ENCODE measurements at places on chromosomes 2 and 18.
A peak's percentile ranks its signal among the peaks of the same experiment; 100 is the strongest.

GRCh38 chr2:224308272-224308911 is 93.5 kb downstream of the FAM124B start:
- no peak for DNase-seq

DNA sequence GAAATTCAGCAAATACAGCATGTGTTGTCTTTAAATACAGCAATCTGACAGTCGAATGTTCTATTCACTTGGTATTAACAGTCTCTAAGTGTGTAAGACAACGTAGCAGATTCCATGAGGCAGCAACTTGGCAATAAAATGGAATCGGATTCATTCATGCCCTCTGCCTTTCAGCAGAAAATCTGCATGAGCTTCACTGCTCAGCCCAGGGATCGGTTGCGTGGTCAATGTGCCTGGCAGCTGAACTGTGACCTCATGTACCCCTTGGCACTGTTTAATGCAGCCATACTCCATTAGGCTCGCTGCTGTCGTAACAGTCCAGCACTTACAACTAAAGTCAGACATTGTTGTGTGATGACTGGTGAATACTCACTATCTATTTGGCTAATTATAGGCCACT is 17.7 kb upstream of the RGPD4 start:
- DNase-seq, result no peak

DNA sequence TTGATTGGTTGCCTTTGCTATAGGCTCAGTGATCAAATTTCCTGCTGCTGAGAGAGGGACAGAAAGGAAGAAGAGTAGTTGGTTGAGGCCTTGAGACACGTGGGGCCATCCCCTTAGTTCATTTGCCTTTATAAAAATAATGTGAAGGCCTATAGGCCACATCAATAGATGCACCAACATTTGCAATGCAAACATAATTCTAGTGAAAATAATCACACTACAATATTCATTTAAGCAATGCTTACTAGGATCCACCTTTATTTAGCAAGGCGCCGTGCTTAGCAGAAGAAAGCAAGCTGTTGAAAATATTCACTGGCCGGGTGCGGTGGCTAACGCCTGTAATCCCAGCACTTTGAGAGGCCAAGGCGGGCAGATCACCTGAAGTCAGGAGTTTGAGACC is 105.3 kb upstream of the CXCR4 start:
- DNase-seq, result no peak

- no peak for DNase-seq
Measured at GRCh38 chr2:1730015-1730927, 14.0 kb downstream of the PXDN start.

- no peak for DNase-seq
Measured at GRCh38 chr18:35074581-35074980, 33.4 kb downstream of the MAPRE2 start.

DNA sequence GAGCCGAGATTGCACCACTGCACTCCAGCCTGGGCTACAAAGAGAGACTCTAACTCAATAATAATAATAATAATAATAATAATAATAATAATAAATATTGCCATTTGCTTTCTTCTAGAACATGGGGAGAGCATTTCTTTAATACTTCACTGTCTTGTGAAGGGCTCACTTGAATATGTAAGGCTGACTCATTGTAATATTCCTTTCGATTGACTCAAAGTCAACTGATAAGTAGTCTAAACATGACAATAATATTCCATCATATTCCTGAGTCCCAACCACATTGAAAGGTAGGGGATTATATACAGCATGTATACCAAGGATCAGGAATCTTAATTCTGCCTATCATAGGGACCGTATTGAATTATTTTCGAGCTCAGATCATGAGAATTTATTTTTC is 949.2 kb downstream of the DSC3 start:
- DNase-seq, result no peak

GRCh38 chr2:218366621-218367414 is 10.2 kb downstream of the CATIP start:
- DNase-seq, result no peak

GRCh38 chr2:193276560-193276959 is 1081.8 kb upstream of the TMEFF2 start:
- no peak for DNase-seq

GRCh38 chr2:175167076-175167791 is 769 bp downstream of the ATF2 start:
- peak; percentile 4 for DNase-seq

GRCh38 chr2:146239392-146240135 is 1605.3 kb upstream of the ACVR2A start:
- no peak for DNase-seq

DNA sequence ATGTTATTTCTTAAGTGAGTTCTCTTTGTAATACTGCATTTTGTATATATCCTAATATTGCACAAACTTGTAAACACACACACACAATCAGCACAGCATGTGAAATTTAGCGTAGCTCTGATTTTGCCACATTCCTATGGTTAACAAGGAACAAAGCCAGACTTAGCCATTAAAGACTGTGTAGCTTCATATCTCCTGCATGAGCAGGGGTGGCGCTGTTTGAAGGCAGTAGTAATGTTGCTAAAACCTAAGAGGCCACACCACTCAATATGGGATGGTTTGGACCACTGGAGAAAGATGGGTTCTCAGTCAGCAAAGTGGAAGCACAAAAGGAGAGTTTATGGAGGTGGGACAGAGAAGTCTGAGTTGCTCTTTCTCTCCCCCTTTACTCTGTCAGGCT is 61.1 kb upstream of the RND3 start:
- DNase-seq, result no peak

DNA sequence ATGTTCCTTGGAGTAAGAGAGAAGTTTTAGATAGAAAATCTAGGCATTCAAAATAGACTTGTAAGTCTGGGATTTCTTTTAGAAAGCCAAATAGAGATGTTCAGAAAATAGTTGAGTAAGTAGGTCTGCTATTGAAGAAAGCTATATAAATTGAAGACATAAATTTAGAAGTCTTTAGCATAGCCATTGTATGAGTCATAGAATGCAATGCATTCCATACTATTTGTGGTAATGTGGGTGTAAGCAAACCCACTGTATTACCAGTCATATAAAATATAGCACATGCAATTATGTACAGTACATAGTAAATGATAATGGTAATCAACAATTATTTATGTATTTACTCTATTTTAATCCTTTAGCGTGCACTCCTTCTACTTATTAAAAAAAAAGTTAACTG is 14.1 kb downstream of the MC4R start:
- DNase-seq, result no peak

DNA sequence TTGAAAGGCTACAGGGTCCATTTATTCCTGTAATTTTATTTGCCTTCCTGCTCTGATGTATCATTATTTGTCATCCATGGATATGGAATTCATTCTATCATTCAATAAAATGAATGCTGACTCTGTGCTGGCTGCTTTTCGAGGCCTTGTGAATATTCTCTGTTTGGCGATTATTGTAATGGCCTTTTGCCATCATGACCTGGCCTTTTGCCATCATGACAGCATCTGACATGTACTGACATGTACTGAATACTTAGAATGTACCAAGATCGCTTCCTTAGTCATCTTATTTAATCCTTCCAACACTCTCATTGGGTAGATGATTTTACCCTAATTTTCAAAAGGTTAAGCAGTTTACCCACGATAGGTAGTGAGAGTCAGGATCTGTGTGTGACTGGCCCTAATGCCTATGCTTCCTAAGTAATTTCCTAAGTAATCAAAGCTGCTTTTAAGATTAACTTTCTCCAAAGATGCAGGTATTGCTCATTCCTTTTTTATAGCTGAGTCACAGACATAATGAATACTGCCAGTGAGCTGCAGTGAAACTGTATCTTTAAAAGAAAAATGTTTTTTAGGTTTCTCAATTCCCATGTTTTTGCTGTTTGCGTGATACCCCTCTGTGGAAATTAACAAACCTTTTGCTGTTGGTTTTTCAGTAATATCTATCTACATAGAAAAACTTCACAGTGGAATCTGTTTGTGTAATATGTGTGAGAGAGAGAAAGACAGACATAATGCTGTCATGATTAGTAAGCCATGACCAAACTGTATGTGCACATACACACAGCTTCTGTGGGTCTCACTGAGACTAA is 127.8 kb downstream of the CERS6 start:
- DNase-seq, result no peak

- DNase-seq, result no peak
Measured at GRCh38 chr2:102754456-102755145, 7.2 kb upstream of the TMEM182 start.

DNA sequence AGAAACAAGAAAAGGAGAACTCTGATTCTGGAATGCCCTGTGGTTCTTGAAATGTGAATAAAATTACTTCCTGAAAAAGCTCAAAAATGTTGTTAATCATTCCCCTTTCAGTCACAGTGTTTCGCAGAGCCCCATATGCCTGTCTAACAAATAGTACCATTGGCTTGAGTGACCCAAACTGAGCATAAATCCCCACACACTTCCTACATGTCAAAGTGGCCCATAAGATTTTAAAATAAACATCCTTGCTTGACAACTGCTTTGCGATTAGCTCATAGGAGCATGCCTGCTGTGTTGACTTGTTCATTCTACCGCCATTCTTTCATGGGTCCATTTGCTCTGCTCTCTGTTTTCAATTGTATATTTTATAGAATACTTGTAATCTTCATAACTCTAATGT is 377.8 kb upstream of the SMIM21 start:
- no peak for DNase-seq

DNA sequence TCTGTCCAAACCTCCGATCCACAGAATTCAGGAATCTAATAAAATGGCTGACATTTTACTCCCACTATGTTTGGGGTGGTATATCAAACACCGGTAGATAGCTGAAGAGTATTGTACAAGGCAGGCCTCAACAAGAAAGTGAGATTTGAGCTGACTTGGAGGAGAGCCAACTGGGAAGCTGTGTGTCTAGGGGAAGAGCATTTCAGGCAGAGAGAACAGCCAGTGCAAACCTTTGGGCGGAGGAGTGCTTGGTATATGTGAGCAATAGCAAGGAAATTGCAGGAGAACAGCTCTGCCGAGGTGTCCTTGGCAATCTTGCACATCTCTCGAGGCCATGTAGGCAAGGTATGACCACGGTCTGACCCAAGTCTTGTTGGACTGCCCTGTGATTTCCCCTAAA is 1.8 kb upstream of the MERTK start:
- DNase-seq, result no peak

GRCh38 chr2:242011516-242011915 is 142.0 kb downstream of the RTP5 start:
- DNase-seq, result no peak

DNA sequence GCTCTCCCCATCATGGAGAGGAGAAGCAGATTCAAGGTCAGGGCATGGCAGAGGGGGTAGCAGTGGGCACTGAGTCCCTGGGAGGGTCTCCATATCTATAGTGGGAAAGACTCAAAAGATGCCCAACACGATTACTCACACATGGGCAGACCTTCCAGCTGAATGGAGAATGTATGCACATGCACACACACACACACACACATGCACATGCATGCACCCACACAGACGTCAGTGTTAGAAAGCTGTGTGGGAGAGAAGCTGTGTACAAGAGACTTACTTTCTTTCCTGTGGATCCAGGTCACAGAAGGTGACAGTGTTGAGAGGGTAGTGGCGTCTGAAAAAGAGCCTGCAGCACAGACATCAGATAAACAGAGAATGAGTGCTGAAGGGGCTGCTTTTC is 194.5 kb downstream of the TNS1 start:
- no peak for DNase-seq

Measured in activated CD4-positive, alpha-beta T cell treated with anti-CD3 and anti-CD28 coated beads for 4 hours (primary cell).